HL-60 (cell line): ENCODE measurements at places on chromosomes 6 and 20.

DNA sequence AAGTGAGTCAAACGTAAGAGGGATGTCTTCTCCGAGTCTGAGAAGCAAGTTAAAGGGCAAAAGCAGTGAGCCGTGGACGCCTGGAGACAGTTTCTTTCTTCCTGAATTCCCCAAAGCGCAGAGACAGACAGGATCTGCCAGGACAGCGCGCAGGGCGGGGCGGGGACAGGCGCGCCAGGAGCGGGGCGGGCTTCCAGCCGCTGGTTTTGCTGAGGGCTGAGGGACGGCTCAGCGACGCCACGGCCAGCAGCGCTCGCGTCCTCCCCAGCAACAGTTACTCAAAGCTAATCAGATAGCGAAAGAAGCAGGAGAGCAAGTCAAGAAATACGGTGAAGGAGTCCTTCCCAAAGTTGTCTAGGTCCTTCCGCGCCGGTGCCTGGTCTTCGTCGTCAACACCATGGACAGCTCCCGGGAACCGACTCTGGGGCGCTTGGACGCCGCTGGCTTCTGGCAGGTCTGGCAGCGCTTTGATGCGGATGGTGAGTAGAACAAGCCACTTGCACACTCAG, at the start of gene SCGN:
Gene SCGN, plus strand, starts transcription at position 209 of the 509 bp plus-strand sequence. Its CDS starts 189 bp downstream, at position 398.
- DNase-seq, result peak; percentile 5

DNA sequence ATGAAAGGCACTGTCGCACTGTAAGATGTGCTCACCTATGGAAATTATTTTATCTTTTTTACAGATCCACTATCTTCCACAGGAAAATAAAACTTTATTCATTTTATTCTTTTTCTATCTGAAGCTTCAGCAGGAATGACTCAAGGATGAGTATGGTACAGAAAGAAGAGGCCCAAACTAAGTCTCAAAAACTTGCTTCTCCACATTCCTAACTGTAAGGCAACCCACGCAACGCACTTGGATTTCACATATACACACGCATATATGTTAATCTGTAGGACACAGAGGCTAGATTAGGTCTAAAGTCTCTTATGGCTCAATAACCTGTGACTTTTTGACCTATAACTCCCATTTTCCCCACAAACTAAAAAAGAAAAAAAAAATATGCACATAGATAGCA, 81.9 kb downstream of the RALGAPA2 start:
- DNase-seq, result no peak

GRCh38 chr6:70657706-70658105, 10.0 kb upstream of the SMAP1 start:
- no peak for DNase-seq

DNA sequence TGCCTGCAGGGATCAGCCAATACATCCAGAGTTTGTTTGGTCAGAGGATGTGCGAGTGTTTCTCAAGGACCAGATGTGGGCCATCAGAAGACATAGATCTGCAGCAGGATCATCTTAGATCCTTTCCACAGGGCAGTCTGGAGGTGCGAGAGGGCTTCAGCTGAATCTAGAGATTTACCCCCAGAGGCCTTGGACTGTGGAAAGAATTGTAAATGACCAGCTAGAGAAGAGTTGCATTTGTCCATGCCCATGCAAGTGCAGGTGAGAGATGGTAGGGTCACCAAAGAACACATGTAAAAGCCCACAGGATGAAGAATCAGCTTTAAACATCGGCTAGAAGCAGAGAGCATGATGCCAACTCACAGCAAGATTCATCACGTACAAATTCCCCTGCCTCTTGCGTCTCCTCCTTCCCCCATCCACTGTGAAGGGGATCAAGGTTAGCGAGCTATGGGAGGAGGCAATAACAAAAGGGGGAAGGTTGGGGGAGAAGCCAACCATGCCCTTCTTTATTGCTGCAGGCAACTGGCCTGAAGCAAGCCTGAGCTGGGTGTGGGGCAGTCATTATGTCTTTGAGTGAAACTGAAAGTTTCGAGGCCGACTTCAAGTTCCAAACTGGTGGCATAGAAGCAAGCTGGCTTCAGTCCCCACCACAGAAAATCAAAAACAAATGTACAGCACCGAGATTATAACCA, 83.5 kb downstream of the SCML4 start:
- DNase-seq, result no peak

DNA sequence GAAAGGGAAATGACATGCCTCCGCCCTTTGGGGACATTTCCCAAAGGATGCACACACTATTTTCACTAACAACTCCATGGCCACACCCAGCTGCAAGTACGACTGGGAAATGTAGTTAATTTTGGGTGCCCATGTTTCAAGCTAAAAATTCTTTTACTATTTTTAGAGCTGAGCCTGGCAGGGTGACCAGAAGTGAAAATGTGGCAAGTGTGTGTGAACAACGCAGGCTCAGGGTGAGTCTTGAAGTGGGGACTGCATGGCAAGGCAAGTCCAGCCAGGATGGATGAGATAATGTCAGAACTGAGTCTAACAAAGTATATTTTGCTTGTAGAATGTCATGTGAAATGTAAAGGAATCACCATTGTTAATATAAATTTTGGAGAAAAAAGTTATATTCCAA, 17.0 kb upstream of the CD109 start:
- no peak for DNase-seq

DNA sequence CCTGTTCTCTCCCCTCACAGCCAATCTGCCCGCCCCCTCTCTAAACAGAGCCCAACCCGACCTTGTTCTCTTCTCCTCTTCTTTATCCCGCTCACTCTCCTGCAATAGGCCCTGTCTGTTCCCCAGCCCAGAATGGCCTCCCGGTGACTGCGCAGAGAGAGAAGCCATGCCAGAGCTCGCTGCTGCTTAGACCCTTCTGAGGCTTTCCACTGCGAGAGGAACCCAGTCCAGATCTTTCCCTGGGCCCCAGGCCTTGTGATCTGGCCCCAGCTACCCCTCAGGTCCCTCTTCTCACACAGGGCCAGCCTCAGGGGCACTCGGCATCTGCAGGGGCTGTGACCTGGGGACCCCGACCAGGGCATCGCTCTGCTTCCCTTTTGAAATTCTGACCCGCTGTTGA, 58.1 kb downstream of the TMEM242 start:
- DNase-seq, result no peak

- DNase-seq, result no peak
Measured at GRCh38 chr6:31799781-31800180, 4.2 kb upstream of the VARS1 start.

DNA sequence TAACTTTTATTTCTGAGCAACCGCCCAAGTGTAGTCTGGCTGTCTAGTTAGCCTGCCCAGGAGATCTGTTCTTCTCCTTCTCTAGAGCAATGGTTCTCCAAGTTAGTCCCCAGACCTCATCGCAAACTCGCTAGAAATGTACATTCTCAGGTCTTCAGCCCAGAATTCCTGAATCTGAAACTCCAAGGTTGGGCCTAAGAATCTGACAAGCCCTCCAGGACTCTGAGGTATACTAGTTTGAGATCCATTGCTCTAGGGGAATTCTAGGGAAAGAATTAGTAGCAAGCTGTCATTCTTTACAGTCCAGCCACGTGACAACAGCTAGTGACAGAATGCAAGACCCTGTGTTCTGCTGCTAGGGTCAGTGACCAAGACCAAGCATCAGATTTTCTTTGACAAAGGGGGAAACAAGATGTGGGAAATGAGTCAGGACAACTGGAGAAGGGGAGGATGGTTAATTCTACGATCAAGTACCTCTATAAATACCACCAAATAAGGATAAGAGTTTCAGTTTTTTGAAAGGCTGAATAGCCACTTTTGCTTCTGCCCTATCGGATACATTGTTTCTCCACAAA, 5.8 kb downstream of the UBE2V1 start:
- no peak for DNase-seq

- DNase-seq, result no peak
Measured at GRCh38 chr6:92763274-92763584, 656.1 kb downstream of the EPHA7 start.

- DNase-seq, result no peak
Measured at GRCh38 chr6:170125456-170126300, 165.2 kb downstream of the DLL1 start.

GRCh38 chr6:6003621-6004366, 2.9 kb downstream of the NRN1 start:
- DNase-seq, result peak; percentile 78

DNA sequence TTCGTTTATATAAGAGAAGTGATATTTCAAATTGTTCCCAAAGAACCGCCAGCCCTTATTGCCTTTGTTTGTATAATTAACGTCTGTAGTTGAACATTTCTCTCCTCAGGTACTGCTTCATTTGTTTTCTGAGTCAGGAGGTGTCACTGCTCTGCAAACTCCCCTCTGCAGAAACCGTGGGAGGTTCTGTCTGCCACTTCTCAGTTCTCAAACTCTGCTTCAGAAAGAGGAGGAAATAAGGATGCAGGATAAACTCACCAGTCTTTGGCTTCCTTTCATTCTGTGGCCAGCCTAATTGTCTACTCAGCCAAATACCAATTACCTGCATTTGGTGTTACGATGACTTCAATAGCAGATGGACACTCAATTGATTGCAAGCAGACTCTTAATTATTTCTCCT, 149.8 kb downstream of the PAK5 start:
- DNase-seq, result no peak

DNA sequence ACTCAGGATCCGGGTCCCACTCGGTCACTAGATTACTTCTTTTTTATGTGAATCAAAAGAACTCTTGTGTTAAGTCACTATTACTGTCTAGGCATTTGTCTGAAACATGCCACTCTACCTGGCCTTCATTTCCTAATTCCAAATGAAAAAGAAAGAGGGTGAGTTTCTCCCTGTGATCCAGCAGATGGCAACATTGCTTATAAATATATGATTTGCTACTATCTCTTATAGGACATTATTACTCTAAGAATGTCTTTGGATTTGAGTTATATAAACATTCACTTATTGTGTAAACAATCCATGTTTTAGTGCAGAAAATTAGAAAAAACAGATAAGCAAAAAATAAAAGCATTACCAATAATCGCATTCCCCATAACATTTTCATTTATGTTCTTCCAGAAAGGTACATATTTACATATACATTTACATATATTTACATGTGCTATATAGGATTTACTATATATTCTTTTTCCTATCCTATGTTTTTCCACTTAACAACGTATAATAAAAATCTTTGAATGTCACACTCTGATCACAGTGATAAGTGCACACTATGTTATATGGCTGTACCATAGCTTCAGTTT, 66.9 kb downstream of the FAXC start:
- no peak for DNase-seq

DNA sequence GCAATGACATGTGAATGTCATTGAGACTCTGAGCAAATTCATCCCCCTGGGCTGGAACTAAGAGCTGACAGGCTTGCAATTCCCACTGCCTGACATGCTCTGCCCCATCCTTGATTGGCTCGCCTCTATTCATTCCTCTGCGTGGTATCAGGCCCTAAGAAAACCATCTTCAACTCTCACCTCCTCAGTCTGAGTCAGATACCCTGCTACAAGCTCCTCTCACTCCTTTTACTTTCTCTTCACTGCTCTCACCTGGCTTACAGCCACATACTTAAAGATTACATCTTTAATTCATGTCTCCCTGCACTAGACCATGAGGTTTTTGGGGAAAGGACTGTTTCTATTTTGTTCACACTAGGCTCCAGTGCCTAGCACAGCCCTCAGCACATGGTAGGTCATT, 131.6 kb downstream of the KIF6 start:
- DNase-seq, result no peak

DNA sequence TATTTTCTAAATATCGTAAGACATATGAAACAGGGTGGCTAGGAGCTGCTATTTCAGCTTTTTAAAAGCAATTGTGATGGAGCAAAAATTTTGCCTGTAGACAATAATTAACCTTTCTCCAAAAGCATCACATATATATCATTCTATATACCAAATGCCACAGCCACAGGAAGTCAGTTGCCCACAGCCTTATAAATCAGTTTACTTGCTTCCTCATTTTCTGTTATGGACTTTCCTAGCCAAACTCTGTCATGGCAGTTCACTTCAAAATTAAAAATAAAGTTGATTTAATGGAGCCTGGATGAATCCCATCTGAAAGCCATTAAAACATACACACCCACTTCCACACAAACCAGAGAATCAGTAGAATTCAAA, 93.4 kb upstream of the NHSL1 start:
- DNase-seq, result peak; percentile 22

DNA sequence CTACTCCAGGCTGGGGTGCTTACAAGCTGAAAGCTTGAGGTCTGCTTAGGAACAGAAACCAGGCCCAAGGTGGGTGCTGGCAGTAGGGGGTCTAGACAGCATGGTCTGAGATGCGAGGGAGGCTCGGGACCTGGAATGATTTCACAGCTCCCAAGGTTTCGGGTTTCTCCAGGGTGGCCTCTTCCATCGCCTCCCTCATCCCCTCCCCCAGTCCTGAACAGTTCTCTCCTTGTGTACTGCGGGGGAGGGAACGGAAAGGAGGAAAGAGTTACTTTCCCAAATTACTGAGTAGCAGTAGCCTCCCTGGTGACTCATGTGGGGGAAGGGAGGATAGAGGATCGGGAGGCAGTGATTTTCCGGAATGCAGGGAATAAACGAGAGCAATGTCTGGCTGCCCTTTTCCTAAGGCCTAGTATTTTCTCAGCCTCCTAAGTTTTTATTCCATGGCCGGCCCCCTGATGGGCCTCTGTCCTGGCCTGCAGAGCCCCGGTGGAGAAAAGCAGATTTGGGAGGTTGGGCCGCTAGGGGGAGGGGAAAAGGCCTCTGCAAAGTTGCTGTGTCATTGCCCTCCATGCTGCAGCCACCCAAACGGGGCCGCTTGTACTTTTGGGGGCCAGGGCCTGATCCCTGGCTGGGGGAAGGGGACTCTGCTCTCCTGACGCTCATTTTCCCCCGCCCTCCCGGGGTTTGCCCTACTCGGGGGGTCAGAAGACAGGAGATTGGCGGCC, 1.5 kb downstream of the BRD2 start:
- DNase-seq, result peak; percentile 68

DNA sequence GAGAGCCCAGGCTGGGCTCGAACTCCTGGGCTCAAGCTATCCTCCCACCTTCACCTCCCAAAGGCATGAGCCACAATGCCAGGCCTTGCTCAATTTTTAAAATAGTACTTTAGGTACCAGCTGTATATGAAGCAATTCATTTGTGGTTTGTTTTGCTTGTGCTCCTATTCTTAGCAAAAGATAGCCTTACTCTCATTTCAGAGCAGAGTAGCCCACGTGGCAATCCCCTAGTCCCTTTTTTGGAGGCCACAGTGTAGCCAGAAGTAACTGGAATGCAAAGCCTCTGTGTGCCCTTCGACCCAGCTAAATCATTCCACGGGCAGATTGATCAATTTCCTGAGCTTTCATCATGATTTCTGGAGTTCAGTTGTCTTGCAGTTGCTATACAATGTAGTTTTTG, 372.2 kb downstream of the NRN1 start:
- DNase-seq, result peak; percentile 71

- DNase-seq, result no peak
Measured at GRCh38 chr6:140663094-140663493, 1288.6 kb upstream of the CITED2 start.
